ENCODE measurements at places on chromosomes 2 and 18. TPM values are rescaled to one million over a fixed set of nuclear protein-coding genes. Genes with fewer than 3 reads are reported as not detected.

The DUSP2 gene
- polyA plus RNA-seq, result 7.1 TPM

DNA sequence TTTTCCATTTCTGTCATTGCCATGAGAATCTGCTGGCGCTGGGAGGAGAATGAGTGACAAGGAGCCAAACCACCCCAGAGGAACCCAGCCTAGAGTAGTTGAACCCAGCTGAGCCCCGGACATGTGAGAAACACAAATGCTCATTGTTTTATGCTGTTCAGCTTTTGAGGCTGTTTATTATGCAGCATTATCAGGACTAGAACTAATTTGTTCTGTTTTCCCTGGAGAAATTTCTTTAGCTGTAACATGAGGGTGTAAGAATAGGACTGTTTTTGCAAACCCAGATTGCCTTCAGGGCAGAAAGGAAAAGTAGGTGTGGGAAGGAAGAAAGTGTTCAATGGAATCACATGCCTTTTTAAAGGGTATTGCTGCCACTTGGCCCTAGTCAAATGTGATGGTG, 28.5 kb upstream of the DOCK10 start:
- no peak for DNase-seq

DNA sequence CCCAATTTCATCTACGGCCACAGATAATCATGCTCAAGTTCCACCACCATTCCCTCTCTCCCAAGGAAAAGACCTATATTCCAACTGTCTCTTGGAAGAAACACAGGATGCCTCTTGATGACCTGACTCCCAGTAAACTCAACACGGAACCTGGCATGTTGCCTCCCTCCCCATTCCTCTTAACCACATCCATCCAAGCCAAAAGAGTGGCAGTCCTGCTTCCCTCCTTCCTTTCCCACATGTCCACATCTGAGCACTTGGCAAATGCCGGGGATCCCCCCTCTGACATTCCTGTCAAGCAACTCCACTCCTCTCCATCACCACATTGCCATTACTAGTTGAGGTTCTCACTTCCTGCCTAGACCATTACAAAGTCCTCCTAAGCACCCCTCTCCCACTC, 49.4 kb downstream of the PID1 start:
- DNase-seq, result no peak

- no peak for DNase-seq
These were observed 26.2 kb downstream of the TTC21B start for GRCh38 chr2:165927353-165927752.

The ITPRID2 gene
- polyA plus RNA-seq, result 173 TPM

The PSMA8 gene
- 0.08 TPM for polyA plus RNA-seq

Data from left renal pelvis (tissue), 4 donors.